NCI-H748 treated with DMSO at 0.1 percent for 48 hours (cell line): ENCODE measurements at places on chromosomes 7 and 10.
A peak's percentile ranks its signal among the peaks of the same experiment; 100 is the strongest.

DNA sequence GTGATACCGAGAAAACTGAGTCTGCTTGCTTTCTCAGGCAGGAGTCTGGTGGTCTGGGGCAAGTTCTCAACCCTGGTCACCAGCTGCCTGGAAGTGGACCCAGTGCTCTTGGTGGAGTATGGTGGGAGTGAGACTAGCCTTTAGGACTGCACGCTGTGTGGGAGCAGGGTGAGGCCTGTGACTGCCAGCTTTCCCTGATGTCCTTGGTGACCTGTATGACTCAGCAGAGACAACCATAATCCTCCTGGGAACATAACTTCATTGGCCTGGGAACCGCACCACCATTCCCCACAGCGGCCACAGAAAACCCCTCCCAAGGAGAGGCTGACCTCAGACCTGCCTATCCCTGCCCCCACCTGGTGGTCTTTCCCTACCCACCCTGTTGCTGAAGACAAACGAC lies 139.5 kb upstream of the CHRM2 start:
- no peak for DNase-seq

DNA sequence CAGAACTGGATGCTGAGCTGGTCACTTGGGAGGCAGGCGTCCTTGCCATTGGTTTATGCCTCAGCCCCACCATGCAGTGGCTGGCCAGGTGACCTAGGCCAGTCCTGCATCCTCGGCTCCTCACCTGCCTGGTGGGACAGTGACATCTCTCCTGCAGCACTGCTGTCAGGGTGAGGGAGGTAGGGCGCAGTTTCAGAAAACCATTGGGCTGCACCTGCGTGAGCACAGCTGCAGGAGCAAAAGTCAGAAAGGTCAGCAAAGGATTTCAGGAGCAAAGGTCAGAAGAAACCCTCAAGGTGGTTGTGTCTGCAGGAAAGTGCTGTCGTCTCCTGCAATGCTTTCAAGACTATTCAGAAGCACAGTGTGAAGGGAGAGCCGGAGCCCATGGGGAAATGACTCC lies 48.1 kb downstream of the EGFR start:
- DNase-seq, result no peak

- DNase-seq, result no peak
These were observed 35.0 kb downstream of the EVX1 start for GRCh38 chr7:27277628-27278027.

DNA sequence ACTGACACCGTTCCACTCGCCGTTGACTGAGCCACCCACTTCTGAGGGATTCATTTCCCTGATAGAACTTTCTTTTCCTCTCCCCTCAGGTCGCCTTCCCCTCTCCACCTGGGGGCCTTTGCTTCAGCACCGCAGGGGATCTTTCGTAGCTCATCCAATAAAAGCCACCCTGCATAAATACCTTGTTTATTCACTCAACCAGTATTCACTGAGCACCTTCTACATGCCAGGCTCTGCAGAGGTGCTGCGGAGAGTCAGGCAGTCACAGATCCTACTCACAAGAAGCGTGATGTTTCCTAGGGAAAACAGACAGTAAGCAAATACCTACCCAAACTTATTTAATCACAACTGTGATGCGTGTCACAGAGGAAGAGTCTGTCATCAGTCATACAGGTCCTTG lies 127.7 kb downstream of the TEX36 start:
- DNase-seq, result no peak

- peak; percentile 42 for DNase-seq
These were observed 2.1 kb downstream of the ANK3 start for GRCh38 chr10:60387531-60387930.

DNA sequence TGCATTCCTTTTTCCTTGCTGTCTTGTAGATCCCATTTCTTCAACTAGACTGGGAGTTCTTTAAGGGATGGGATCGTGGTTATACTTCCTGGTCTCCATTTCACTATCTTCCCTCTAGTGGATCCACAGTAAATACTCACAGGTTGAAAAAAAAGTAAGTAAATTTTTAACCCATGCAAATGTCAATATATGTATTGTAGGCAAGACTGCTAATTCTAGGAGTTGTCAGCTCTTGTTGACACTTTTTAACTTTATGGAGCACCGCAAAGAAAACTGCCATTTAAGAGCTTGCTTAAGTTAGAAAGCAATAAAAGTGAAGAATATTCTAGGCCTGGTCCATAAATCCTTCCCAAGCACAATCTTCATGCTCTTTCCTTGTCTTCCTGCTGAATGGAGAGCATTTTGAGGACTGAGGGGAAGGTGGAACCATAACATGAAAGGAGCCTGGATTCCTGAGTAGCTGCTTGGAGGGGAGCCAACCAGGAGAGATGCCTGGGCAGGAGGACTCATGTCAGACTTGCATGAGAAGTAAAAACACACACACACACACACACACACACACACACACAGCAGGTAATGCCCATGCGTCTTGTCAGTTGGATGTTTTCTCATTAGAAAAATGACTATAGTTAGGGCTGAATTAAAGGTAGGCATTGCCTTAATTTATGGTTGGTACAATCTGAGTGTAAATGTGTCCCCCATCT lies 32.2 kb downstream of the VWA2 start:
- DNase-seq, result no peak

- DNase-seq, result no peak
These were observed 3.8 kb upstream of the TECTB start for GRCh38 chr10:112279433-112279832.

GRCh38 chr10:14358886-14359573 lies 28.3 kb upstream of the FRMD4A start:
- peak; percentile 88 for DNase-seq

GRCh38 chr10:22852712-22853353 lies 75.0 kb upstream of the ARMC3 start:
- no peak for DNase-seq

DNA sequence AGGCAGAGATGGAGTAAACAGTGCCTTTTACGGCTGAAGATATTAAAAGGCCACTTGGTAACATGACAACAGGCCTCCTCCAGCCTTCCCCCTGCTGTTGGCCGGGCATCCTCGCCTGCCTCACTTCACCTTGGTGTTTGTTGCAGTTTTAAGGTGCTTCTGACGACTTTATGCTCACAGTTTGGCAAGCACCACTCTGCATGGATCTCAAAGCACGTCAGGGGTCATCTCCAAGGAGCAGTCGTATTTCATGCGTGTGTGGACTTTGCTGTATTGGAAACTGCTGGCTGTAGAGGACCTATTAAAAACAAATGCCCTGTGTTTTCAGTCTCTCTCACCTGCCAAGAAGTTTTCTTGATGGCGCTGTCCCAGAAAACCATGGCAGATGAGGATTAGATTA lies 483.1 kb downstream of the RPS24 start:
- DNase-seq, result no peak

DNA sequence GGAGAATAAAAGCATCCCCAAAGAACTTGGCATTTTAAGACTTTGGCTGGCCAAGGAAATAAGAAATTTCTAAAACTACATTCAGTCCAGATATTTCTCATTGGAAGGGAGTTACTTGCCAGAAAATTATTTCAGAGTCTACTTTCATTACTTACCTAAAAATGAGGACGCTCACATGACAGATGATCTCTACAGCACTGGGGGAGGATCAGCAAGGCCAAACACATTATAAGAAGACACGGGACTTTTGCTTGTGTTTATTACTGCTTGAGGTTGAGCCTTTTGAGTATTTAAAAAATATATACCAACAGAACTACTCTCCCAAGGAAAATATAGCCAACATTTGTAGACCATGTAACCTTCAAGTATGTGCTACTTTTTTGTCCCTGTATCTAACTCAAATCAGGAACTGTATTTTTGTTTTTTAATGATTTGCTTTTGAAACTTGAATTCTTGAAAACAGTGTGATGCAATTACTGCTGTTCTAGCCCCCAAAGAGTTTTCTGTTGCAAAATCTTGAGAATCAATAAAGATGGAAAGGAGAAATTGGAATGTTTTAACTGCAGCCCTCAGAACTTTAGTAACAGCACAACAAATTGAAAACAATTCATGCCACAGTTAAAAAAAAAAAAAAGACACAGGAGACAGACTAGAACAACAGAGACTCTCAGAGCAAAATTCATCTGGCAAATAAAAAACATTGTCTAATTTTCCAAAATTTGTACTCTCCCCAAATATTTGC lies 128.1 kb downstream of the ZNF438 start:
- DNase-seq, result no peak

- no peak for DNase-seq
These were observed 8.5 kb downstream of the ASAH2 start for GRCh38 chr10:50242777-50243176.
